ENCODE measurements at places on chromosomes 11 and 22. TPM values are rescaled to one million over a fixed set of nuclear protein-coding genes. Genes with fewer than 3 reads are reported as not detected.
A peak's percentile ranks its signal among the peaks of the same experiment; 100 is the strongest.

- peak; percentile 17 for DNase-seq
These were observed 1.7 kb downstream of the FGF3 start for GRCh38 chr11:69817265-69818230.

Gene CARNS1
- 0.12 TPM for total RNA-seq

DNA sequence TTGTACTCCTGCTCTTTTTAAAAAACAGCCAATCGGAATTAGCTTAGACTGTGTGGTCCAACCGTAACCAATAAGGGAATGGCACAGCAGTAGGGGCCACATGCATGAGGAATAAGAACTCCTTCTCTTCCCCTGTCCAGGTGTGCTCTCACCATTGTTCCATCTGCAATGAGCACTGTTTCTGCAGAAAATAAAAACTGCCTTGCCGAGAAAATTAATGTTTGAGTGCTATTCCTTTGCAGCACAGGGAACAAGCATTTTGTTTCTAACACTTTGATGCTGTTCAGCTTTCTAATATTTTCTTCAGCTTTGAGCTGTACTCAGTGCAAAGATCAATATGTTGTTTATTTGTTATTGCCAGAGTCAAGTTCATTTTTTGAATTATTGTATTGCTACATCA is 57.9 kb downstream of the PIWIL3 start:
- DNase-seq, result no peak

- DNase-seq, result no peak
These were observed 5.0 kb upstream of the RNF185 start for GRCh38 chr22:31154975-31155374.

Gene POTEH
- not detected for total RNA-seq

Measured in mammary epithelial cell (primary cell).